NCI-H2029 treated with DMSO at 0.1 percent for 48 hours (cell line): ENCODE measurements at places on chromosomes 12 and 14.

GRCh38 chr12:85784096-85784720, 52.0 kb downstream of the RASSF9 start:
- no peak for DNase-seq

- no peak for DNase-seq
These were observed 24.5 kb downstream of the SAMD4A start for GRCh38 chr14:54591461-54591860.

DNA sequence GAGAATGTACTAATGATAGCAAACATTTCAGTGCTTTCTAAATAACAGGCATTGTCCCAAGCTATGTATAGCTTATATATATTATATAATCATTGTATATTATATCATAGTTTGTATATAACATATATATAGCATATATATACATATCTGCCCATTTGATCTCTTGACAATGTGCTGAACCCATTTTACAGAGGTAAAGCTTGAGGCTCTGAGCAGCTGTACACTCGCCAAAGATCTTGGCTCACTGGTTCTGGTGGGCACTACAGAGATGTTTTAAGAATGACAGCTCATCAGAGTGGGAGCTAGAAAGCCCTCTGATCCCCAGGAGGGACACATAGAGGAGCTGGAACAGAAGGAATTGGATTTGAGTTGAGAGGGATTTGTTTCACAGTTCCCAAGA, 68.2 kb upstream of the ACTN1 start:
- no peak for DNase-seq

DNA sequence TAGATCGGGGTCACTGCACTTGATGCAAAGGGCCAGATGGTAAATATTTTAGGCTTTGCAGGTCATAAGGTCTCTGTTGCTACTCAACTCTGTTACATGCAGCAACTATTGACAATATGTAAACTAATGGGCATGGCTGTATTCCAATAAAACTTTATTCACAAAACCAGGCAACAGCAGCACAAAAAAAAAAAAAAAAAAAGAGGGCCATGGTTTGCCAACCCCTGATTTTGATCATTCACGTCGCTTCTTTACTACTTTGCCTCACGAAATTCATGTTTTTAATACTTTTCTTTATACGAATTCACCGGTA, 152.9 kb downstream of the RBM19 start:
- DNase-seq: no peak

GRCh38 chr14:105711044-105711620, 184.7 kb downstream of the TMEM121 start:
- DNase-seq: no peak

DNA sequence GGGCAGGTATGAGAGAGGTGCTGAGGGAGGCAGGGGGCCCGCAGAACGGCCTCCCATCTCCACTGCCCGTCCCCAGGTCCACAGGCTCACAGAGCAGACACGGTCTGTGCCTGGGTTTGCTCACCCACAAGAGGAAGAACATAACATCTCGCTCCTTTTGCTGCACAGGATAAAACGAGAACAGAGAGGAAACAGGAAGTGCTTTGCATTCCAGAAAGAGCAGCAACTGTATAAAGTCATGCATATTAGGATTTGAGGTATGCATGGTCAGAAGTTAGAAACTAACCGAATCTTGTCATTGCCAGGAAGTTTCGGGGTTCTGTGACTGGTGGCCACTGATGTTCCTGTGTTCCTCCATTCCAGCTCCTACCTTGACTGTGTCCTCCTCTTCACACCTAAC, 25.0 kb downstream of the NTF3 start:
- no peak for DNase-seq

GRCh38 chr14:23492618-23493272, 23.2 kb downstream of the NGDN start:
- peak; percentile 100 for DNase-seq

- DNase-seq: no peak
These were observed 263.2 kb downstream of the TRHDE start for GRCh38 chr12:72535212-72535990.

DNA sequence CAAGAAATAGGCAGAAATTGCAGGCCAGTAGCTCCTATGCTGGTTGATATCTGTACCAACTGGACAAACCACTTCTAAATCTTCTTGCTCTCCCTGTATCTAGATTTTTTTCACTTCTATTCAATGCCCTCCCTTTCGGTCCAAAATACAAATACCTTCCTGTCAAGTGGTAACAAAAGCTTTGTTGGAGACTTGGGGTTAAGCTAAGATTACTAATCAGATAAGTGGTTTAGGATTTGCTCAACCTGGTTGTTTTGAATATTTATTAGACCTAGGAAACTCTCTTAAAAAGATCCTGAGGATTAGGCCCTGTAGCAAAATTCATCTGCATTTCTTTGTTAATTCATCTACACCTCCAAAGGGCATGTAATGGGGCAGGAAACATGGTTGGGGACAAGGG, 410.1 kb downstream of the NAV3 start:
- DNase-seq: peak; percentile 2

GRCh38 chr12:85834378-85834777, 1.8 kb downstream of the RASSF9 start:
- no peak for DNase-seq

DNA sequence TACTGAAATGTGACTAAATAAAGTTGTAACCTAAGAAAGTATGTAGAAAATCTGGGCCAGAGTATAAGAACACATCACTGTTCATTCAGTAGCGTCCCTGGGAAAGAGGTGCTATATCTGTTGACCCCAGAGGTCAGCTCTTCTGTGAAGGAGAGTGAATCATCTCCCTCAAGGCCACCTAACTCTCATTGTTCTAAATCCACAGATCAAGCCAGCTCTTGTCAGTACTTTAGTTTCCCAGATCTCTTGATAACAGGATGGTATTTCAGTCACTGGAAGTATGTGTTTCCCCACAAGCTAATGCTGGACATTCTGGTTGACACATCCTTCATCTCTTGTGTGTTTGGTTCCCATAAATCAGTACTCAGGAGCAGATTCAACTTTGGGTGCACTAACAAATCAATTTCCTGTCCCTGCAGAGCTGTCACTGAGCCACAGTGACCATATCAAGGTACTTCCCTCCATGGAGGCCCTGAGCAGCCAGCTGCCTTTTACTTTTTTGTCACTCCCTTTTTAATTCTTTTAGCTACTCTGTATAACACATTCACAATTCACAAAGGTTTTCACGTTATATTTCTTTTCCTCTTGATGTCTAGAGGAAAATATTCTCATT, 7.8 kb downstream of the KRT1 start:
- DNase-seq: no peak

- no peak for DNase-seq
These were observed 1.9 kb downstream of the SLC25A3 start for GRCh38 chr12:98595243-98595988.

DNA sequence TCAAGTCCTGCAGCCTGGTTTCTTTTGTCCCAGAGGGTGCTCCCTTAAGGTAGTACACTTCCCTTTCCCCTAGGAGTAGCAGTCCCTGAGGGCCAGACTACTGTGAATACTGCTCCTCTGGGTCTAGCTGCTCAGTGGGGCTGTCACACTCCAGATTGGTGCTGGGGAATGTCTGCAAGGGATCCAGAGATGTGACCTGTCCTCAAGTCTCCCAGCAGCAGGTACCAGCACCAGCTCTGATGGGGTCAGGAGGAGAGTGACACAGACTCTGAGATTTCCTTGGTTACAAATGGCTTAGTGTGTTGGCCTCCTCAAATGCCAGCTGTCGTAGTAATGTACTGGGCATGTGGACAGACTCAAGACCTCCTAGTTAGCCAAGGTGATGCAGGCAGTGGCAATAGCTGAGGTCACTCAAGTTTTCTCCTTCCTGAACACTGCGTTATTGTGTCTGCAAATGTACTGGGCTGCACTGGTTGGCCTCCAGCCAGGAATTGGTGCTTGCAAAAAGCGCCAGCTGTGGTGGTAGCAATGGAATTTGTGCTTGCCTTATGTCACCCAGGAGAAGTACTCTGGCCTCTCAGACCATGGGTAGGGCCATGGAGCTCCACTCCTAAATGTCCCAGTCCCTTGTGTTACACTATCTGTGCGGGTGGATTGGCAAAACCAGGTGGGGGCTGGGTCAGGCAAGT, 36.4 kb upstream of the AEBP2 start:
- DNase-seq: peak; percentile 37

- no peak for DNase-seq
These were observed 102.0 kb upstream of the MYL2 start for GRCh38 chr12:111022386-111022785.

GRCh38 chr12:81718616-81719015, 40.5 kb downstream of the PPFIA2 start:
- no peak for DNase-seq

DNA sequence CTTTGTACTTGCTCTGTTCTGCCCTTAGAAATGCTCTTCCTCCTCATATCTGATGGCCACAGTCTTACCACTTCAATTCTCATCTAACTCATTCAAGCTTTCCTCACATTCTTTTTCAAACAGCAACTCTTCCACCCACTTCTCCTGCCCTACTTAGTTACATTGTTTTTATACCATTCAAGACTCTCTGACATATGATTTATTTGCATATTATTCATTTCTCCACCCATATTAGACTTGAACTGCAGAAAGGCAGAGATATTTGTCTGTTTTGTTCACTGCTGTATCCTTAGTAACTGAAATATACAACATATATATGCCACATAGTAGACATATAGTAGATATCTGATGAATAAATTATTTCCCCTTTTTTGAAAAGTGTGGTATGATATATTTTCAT, 95.5 kb upstream of the DCN start:
- no peak for DNase-seq

GRCh38 chr12:37666069-37666781, 650.3 kb upstream of the ALG10B start:
- DNase-seq: no peak

- DNase-seq: no peak
These were observed 7.0 kb downstream of the CDK2AP1 start for GRCh38 chr12:123264642-123265041.

GRCh38 chr12:130438711-130439110, 101.0 kb downstream of the PIWIL1 start:
- no peak for DNase-seq

- DNase-seq: no peak
These were observed 612 bp downstream of the PHC1 start for GRCh38 chr12:8914716-8915526.

DNA sequence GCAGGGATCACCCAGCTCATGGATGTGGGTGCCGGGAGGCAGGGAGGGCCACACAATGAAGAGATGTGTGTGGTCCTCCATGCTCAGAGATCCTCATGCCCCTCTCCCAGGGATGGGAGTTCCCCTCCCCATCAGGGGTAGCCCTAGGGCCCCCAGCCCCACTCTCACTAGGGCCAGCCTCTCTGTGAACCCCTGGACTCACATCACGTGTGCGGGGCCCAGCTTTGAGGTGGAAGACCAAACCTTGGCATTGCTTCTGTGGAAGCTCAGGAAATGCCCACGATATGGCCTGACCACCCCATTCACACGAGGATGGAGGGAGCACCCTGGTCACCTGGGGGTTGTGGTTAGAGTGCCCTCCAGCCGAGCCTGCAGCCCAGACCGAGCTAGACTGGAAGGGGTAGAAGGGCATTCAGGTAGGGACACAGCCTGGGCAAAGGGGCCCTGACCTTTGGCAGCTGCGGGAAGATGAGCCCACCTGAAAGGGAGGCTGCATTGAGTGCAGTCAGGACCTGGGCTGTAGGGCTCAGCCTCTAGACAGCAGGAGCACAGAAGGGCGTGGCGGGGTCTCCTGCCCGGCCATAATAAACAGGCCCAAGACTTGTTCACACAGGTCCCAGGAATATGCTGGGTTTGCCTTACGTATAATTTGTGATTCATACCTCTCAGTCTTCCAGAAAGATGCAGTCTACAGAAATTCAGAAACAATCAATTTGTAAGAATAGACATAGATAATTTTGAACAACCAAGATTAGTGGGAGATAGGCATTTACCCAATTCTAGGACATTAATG, 34.8 kb upstream of the RCOR1 start:
- DNase-seq: no peak

- DNase-seq: no peak
These were observed 291.6 kb upstream of the SLC16A7 start for GRCh38 chr12:59304077-59304721.

DNA sequence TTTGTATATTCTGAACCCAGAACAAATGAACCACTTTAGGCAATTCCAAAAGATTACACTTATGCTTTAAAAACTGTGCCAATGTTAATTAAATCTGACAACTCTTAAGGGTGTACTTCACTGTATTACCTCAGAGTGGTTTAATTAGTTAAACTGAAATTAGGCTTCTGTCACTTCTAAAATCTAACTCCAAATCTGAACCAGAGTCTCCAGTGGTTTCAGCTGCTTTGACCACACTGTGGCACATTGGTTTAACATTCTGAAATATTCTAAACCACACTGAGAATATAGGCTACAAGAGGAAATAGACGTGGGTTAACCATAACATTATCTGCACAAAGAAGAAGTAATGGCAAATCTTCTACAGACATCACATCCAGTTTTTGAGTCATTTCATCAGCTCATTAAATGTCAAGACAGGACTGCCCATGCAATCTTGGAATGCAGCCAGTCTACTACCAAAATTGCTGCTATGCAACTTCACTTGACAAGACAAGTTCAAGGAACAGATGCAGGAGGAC, 94.8 kb downstream of the LRP6 start:
- DNase-seq: no peak

GRCh38 chr12:73547421-73547820, 990.2 kb upstream of the ATXN7L3B start:
- DNase-seq: no peak

DNA sequence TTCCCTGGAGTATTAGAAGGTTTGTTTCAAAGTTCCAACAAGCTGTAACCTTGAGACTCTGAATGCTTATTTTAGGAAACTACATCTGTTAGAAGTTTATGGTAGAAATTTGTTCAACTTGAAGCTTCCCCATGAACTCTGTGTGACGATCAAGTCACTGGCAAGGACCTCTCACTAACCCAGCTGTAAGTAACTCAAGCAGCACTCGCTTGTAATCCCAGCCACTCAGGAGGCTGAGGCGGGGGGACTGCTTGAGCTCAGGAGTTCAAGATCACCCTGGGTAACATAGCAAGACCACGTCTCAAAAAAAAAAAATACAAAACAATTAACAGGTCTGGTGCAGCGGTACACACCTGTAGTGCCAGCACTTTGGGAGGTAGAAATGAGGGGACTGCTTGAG, 25.6 kb downstream of the TESC start:
- DNase-seq: no peak

DNA sequence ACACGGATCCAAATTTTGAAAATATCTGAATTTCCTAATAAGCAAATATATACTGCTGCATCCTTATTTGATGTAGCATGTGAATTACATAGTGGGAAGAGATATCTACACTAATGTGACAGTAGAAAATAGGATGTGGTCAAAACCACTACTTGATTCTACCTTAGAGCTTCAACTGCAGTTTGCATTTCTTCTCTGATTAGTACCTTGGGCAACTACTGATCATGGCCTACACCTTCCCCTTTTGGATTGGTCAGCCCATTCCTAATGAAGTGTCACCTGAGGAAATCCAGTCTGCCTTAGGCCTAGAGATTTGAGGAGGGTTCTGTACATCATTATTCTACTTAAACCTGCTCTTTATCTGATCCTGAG, 10.7 kb downstream of the LLPH start:
- DNase-seq: no peak

DNA sequence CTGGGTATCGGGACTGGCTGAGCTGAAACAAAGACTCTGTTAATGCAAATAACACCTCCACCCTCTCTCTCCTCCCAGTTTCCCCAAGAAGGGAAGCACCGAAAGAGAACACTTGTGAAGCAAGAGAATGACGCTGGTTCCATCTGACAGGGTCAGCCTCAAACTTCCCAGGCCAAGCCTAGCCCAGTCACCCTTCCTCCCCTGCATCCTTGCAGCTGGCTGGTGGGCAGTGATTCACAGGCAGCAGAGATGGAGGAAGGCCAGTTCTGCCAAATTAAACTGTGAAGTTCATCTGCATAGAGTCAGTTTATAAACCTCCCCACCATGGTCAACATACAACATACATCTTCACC, 2.8 kb downstream of the LRRC74A start:
- no peak for DNase-seq

GRCh38 chr14:49992448-49992847, 99.6 kb downstream of the ARF6 start:
- DNase-seq: no peak
